A549 treated with dexamethasone at 1 μM for 4 hours (cell line): ENCODE measurements at places on chromosomes 16 and 17. TPM values are rescaled to one million over a fixed set of nuclear protein-coding genes. Genes with fewer than 3 reads are reported as not detected.

NXN gene
- total RNA-seq = 20.0 to 27.7 TPM (median 26.7 TPM) in 5 replicates

VTN gene
- 15.3 to 21.2 TPM (median 19.1 TPM) in 5 replicates for total RNA-seq

CASKIN1 gene
- total RNA-seq = 0.21 to 0.58 TPM (median 0.39 TPM) in 5 replicates

TEDC2 gene
- total RNA-seq = 13.0 to 19.3 TPM (median 17.4 TPM) in 5 replicates

HIC1 gene
- 0.56 to 1.8 TPM (median 1.5 TPM) in 5 replicates for total RNA-seq

MAF gene
- 0.26 to 0.46 TPM (median 0.40 TPM) in 5 replicates for total RNA-seq

SGCA gene
- 0.54 to 2.3 TPM (median 1.2 TPM) in 5 replicates for total RNA-seq

CLEC3A gene
- total RNA-seq = not detected in 5 replicates

MOSMO gene
- total RNA-seq = 9.8 to 16.3 TPM (median 13.1 TPM) in 5 replicates

CDK5RAP3 gene
- total RNA-seq = 90.9 to 121 TPM (median 101 TPM) in 5 replicates

PROCA1 gene
- 0.87 to 1.6 TPM (median 1.4 TPM) in 5 replicates for total RNA-seq

KIFC3 gene
- 96.7 to 124 TPM (median 119 TPM) in 5 replicates for total RNA-seq

TMEM220 gene
- total RNA-seq = 1.4 to 3.4 TPM (median 2.3 TPM) in 5 replicates

SMTNL2 gene
- total RNA-seq = 0.23 to 0.89 TPM (median 0.28 TPM) in 5 replicates

TEKT5 gene
- total RNA-seq = 0.15 to 0.17 TPM (median 0.16 TPM) in 3 of 5 replicates, not detected in the others

TSPOAP1 gene
- 0.07 TPM in 1 of 5 replicates, not detected in the others for total RNA-seq

KRT39 gene
- not detected in 5 replicates for total RNA-seq

SCO1 gene
- 48.2 to 58.7 TPM (median 57.1 TPM) in 5 replicates for total RNA-seq

TUBB3 gene
- total RNA-seq = 176 to 259 TPM (median 242 TPM) in 5 replicates
